ENCODE measurements at places on chromosomes 13 and 19.

- DNase-seq = no peak
Measured at GRCh38 chr19:32361574-32362317, 16.3 kb downstream of the ZNF507 start.

- peak; percentile 41 for DNase-seq
Measured at GRCh38 chr13:111216166-111216960, 101.3 kb downstream of the ARHGEF7 start.

- DNase-seq = peak; percentile 95
Measured at GRCh38 chr13:110685305-110686020, 20.5 kb downstream of the CARS2 start.

DNA sequence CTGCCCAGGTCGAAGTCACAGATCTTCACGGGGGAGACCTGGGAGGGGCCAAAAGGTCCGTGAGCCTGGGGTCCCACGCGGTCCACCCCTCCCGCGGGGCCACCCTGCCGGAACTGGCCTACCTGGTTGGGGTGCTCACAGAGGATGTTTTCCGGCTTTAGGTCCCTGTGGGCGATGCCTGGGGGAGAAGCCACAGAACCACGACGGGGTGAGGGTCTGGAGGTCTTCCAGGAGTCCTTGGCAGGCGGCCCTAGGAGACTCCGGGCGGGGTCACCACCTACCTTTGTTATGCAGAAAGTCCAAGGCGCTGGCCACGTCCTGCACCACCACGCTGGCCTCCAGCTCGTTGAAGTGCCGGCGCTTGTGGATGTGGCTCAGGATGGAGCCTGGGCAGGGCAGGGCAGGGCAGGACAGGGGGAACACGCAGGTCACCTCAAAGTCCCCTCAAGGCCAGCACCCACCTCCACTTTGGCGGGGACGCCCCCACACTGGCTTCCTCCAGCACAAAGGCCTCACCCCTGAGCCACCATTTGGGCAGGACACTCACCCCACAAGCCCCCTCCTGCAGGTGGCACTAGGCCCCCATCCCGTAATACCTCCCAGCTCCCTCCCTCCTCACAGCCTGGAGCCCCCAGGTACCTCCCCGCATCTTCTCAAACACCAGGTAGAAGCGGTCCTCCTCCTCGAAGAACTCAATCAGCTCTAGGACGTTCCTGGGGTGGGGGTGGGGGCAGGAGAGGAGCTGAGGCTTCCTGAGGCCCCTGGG lies 8.4 kb downstream of the MKNK2 start:
- DNase-seq = no peak

DNA sequence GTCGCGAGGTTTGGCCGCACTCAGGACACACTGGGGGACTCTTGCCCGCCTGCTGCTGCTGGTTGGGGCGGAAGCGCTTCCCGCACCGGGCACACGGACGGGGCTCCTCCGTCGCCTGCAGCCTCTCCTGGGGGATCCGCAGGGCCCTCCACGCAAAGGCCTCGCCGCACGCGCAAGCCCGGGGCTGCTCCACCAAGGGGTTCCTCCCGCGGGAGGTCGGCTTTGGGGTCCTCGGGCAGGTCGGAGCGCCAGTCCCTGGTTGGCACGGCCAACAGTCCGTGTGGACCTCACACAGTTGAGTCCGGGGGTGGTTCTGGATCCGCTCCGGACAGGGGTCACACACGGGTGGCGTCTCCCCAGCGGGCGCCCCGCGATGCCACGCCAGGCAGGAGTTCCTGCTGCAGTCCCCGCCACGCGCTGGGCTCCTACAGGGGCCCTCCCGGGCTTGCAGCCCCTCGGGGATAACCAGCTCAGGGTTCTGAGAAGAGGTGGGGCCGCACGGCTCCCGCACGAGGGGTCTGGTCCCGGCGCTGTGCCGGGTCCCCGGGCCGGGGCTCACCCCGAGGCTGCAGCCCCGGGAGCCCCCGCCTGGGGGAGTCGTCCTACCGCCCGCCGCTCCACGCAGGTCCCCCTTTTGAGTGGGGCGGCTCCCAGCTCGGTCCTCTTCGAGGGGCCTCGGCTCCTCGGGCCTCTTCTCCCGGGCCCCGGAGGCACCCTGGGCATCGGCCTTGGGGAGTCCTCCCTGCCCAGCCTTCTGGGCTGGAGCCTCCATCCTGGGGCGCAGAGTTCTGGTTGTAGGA lies 6.2 kb upstream of the ZNF497 start:
- no peak for DNase-seq

DNA sequence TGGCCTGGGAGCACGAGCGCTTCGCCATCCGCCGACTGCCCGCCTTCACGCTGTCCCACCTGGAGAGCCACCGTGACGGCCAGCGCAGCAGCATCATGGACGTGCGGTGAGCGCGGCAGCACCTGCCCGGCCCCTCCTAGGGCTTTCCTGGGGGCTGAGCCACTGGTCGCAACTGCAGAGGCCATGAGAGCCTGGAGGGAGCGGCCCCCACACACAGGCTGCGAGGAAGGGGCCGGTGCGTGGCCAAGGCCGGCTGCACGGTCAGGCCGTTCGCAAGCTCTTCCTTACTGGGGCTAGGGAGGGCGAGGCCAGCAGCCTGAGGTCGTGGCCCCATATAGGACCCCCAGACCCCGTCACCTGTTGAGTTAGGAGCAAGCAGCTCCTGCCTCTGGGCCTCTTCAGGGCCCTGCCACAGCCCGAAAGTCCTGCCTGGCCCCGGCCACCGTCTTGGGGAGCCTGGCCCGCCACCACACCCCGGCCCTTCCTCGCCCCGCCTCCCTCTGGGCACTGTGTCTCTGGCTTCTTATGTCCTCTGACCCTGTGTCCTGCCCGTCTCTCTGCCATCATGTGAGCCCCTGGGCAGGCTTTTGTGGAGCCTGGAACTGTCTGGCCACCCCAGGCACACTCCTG lies 19.0 kb downstream of the NCLN start:
- no peak for DNase-seq

DNA sequence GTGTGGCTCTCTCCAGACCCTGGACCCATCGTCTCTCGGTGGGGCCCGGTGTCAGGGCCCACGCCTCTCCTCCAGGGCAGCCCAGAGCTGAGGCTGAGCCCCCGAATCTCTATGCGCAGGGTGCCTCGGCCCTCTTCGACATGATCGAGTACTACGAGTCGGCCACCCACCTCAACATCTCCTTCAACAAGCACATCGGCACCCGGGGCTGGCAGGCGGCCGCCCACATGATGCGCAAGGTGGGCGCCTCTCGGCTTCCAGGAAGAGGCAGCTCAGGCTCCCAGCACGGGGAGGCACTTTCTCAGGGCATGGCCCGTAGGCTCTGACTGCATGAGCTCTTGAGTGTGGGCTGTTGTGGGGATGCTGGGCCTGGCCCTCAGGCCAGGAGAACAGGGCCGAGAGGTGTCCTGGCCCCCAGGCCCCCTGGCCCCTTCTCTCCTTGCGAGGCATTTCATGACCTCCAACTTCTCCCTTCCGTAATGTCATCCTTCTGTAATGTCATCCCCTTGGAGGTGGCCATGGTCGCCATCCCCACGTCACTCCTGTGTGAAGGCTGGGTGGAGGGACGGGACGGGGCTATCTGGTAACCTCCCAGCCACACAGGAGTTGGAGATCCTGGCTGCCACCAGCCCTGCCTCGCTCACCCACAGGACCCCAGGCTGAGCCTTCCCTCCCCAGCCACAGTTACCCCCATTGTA lies 19.4 kb downstream of the NKPD1 start:
- no peak for DNase-seq

DNA sequence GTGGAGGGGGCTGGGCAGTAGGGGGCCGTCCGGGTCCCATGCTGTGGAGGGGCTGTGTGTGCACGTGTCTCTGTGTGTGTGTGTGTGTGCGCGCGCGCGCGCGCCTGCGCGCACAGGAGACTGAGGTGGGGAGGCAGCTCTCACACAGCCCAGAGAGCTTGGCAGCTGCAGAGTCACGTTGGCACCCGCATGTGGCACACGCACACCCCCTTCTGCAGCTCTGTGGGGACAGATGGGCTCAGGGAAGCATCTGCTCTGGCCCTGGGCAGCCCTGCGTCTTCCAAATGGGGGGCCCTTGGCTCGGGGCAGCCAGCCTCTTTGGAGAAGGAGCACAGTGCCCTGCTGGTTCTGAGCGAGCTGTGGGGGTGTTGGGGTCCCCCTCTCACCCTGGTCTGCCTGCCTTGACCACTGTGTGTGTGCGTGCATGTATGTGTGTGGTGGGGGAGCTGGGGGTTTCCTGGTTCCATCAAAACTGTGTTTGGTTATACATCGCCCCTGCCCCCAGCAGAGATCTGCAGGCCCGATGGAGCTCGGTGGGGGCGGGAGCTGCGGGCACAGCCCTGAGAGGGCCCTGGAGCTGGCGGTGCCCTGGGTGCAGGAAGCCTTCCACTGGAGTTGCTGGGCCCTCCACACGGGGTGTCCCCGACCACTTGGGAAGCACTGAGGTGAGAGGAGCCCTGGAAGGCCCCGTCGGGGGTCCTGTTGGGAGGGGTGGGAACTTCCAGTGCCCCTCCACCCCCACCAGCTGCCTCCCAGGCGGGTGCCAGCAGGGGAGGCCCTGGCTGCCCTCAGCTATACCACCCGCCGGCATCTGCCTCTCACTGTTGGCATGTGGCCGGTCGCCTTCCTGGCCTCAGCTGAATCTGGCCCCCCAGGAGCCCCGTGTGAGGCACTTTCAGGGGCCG lies 67.1 kb downstream of the KDM4B start:
- DNase-seq = no peak

DNA sequence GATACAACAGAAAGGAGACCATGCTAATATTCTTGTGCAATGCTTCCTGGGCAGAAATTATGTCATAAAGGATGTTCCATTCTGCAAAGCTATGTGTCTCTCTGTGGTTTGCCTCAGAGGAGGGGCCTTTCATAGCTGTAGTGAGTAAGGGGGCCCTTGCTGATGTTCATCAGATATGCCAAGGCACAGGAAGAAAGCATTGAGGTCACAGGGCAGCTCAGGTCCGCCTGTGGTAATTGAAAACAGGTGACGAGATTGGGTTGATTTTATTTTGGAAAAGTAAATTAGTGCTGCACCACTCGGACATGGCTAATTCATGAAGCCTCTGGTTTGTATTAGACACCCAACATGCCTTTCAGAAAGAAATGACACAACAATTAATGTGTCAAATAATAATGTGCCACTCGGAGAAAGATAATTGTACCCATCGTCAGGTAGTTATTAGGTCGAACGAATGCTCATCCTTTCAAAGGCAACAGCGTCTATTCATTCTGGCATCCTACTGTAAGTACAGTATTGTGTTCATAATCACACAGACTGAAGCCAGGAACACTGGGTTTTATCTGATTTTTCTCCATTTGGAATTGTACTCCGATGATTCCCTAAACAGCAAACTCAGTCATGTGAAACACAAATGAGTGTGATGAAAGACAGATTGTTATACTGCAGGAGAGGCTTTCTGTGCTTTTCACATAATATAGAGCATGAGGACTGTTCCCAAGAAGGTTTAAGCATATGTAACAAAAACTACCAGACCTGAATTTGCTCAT lies 421.6 kb upstream of the KLF12 start:
- DNase-seq = no peak

DNA sequence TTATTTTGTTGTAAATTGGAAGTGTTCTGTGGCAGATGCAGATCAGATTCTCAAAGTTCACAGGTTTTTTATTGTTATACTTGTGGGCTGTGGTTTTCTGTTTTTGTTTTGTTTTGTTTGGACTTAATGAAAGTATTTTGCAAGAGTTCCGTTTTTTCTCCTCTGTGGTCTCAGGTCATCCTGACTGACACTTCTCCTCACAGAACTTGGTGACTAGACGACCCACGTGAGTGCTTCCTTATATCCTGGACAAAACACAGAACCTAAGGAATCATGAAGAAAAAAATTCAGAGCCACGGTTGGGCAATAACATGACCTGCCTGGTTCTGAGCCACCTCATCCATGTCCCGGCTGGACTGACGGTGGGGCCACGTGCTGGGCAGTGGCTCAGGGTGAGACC lies 2.5 kb upstream of the RFPL4AL1 start:
- no peak for DNase-seq

GRCh38 chr13:48188131-48188530 lies 44.9 kb upstream of the ITM2B start:
- DNase-seq = no peak
